ENCODE measurements at places on chromosomes 3 and 15.

DNA sequence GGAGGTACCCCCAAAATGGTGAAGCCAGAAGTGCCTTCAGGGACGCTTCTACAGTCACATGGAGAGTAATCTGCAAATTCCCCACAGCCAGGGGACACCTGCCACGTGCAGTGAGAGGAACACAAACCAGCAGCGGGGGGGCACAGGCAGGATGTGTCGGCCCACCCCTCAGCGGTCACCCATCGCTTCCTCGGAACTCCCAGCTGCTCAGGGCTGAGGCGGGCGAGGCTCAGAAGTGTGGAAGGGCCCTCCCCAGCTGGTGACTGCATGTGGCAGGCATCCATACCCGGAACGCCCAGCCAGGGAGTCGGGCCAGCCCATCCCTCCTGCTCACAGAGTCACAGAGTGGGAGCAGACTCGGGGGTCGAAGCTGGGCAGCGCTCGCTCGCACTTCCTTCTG is 63.7 kb downstream of the SLC12A8 start:
- peak; percentile 65 for DNase-seq

DNA sequence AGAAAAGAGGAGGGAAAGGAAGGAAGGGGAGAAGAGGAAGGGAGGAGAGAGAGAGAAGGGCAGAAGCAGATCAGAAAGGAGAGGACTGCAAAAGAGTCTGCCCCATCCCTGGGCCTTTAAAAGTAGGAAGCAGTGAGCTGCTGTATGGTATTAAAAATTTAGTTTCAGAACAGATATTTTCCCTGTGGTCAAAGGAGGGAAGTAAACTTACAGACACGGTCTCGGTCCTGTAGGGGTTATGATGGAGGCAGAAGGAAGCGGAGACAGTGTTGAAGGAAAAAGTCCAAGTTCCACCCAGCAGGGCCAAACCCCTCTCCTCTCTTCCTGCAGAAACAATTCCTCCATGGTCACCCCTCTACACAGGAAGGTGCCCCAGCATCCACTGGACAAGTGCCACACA is 122.0 kb upstream of the PROK2 start:
- DNase-seq = no peak

DNA sequence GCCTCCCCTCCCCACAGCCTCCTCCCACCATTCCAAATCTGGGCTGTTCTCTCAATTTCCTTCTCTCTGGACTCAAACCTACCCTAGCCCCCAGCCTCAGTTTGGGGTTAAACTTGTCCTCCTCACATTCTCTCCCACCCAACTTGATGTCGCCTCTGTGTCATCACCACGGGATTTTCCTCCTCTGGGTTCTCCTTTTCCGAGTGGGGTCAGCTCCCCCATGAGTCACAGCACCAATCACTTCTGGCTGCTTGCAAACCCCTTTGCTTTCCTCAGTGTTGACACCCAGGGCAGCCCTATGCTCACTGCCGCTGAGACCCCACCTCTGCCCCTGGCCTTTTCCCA is 451 bp downstream of the CCR5AS start:
- no peak for DNase-seq

DNA sequence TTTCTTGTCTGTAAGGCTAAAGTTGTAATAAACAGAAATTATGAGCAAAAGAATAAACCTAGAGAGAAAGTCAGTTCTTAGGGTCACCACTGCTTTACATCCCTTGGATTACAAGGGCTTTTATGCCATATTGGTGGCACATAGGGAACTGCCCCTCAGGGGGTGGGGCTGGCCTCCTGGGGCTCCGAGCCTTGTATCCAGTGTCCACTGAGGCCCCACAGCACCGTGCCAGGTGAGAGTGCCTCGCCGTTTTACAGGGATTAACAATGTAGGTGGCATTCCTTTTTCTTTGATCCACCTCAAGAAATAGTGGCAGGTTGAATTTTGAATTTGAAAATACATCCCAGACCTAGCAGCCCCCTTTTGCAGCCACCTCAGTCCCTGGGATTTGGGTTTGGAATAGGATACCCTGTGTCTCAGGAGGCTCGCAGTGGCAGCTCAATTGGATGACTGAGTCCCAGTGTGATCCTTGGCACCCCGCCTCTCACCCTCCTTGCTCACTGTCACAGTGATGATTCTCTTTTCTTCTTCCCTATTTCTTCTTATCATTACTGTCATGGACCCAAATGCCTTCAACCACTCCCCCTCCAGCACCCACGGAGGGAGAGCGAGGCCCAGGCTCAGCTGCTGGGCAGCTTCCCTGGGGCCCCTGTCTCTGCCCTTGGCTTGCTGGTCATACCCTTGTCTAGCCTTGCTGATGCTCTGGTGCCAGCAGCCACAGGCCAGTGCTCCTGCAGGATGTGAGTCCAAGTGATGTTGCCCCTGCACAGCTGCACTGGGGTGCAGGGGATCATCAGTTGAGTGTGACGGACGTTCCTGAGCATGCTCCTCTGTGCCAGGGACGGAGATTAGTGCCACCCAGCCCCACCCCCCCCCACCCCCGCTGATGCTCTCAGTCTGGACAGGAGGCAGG is 137.9 kb downstream of the DNAJB8 start:
- no peak for DNase-seq

DNA sequence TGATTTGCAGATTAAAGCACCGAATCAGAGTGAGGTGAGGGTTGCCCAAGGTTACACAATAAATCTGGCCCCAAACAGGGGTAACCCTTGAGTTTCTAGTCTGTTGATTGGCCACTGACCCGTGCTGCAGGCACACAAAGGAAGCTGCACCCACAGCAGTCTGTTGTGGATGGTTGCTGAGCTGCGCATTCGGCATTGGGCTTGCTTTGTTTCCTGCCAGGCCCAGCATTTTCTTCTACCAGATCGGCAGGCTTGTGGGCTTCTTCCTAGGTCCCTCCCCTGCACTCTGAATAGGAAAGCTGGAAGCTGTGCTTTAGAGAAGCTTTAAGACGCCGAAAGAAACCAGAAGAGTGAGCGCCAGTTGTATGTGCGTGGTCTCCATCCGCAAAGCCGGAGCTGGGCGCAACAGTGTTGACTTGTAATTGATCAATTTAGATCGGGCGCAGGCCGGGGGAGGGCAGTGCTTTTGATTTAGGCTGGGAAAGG is 12.1 kb downstream of the B3GNT5 start:
- no peak for DNase-seq

GRCh38 chr3:28301688-28302087 is 46.8 kb upstream of the ZCWPW2 start:
- DNase-seq = no peak

- DNase-seq = no peak
Measured at GRCh38 chr3:15632212-15632580, 30.7 kb downstream of the BTD start.

- no peak for DNase-seq
Measured at GRCh38 chr3:15345608-15346137, 13.3 kb upstream of the SH3BP5 start.

DNA sequence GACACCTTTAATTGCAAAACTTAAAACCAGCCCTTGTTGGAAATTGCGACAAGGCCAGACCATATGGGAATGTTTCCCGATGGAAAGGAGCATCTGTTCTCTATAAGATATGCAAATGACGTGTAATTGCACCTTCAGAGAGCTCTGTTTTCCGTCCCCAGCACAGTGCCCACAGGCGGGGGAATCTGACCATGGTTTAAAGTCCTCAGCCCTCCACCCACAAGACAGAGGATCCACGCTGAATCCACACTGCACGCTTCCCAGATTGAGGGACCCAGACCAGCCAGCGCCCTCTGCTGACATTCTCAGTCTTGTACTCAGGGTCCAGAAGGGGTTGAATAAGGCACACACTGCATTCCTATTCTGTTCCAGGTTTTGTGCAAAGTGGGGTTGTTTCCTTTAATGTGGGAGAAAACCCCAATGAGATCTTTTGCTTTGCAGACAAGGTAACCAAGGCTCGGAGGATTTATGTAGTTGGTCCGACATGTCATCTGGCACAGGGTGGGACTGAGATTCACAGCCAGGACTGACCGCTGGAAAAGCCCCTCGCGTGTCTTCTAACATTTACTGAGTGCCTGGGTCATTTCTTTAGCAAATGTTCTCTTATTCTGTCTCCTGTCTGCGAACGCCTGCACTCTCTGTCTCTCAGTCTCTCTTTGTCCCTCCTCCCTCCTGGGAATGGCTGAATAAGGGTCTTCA is 36.8 kb upstream of the KLHL25 start:
- no peak for DNase-seq

GRCh38 chr3:52364322-52365035 is 48.4 kb downstream of the DNAH1 start:
- DNase-seq = no peak

- no peak for DNase-seq
Measured at GRCh38 chr3:187679638-187680396, 9.6 kb upstream of the SST start.

DNA sequence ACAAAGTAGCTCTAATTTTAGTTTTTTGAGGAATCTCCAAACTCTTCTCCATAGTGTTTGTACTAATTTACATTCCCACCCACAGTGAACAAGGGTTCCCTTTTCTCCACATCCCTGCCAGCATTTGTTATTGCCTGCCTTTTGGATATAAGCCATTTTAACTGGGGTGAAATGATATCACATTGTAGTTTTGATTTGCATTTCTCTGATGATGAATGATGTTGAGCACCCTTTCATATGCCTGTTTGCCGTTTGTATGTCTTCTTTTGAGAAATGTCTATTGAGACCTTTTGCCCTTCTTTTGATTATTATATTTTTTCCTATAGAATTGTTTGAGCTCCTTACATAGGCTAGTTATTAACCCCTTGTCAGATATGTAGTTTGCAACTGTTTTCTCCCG is 239.9 kb upstream of the TPM1 start:
- DNase-seq = no peak

DNA sequence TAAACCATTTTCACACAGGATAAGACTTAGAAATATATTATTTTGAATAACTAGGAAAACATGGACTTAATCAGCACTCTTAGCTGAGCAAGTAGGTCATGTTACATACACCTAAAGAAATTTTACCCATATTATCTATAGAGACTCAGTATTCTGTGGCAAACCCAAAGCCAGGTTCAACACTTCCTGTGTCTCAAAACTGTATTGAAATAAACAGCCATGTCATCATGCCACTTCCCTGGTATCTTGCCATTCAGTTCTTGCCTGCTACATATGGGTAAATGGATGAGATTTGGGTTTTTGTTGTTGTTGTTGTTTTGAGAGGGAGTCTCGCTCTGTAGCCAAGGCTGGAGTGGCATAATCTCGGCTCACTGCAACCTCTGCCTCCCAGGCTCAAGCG is 141.5 kb upstream of the PLXND1 start:
- DNase-seq = no peak
